HS-5 (cell line): ENCODE measurements at places on chromosomes 5 and 9.

DNA sequence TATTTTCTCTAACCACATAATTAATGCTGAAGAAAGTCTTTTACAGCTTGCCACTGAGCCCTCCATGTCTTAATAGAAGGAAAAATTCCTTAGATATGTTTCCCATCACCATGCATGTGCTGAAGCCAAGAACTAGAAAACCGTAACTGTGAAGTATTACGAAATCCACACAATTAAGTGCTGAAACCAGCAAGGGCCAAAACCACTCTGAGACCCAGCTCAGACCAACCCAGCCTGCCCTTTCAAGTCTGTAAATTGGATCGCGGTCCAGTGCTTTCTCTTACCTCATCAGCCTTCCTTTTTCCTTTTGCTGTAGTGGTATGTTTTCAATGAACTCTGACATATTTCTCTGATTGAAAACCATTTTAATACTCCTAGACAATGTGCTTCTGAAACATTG lies 26.3 kb downstream of the SEMA5A start:
- DNase-seq: no peak

DNA sequence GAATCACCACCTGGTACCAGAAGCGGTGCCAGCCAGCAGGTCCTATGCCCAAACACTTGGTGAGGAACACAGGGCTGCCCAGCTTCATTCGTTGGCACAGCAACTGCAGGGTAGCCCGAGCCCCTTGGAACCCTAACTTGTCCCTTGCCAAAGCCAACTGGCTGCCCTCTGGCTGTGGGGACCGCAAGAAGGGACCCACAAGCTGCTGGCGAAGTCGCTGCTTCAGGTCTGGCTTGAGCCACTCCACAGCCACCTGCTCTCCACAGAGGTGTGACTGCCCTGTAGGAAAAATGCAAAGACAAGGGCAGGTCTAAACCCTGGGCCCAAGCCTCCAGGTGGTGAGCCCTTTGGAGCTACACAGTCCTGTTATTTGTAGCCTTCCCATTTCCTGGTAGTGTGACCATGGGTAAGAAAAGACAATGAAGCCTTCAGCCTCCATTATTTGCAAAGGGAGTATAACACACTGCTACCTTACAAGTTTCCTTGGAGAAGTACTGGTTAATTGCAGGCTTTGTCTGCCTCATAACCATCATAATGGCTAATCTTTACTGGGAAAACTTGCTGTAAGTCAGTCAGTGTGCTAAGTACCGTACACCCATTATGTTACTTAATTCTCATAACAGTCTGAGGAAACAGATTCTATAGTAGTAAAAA lies 1.8 kb downstream of the DND1 start:
- DNase-seq: no peak

GRCh38 chr5:126981222-126981621 lies 49.1 kb downstream of the MARCHF3 start:
- no peak for DNase-seq

DNA sequence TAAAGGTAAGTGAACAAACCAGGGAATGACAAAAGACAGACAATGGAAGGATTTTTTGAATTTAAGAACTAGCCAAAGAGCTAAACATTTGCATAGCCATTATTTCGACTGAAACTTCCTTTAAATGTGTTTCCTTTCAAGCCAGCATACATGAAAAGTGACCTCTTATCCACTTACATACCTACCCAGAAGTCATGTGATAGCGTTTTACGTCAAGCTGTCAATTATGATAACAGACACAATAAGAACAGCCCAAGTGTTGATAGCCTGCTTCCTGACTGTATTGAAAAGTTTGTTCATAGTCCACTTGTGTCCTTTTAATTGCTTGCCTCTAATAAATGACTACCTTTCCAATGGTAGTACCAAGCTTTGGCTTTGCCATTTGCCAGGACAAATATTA lies 206.0 kb downstream of the NFIB start:
- no peak for DNase-seq

DNA sequence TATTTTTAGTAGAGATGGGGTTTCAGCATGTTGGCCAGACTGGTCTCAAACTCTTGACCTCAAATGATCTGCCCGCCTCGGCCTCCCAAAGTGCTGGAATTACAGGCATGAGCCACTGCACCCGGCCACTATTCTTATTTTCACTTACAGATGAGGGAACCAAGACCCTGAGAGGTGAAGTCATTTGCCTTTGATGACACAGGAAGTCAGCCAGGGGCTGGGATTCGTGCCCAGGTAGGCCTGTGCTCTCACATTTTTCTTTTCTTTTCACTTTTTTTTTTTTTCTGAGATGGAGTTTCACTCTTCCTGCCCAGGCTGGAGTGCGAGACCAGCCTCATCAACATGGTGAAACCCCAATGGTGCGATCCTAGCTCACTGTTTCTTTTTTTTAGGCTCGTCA lies 22.2 kb downstream of the ENG start:
- DNase-seq: no peak

- no peak for DNase-seq
Observed at GRCh38 chr5:81389025-81389424, 4.9 kb downstream of the ACOT12 start.

DNA sequence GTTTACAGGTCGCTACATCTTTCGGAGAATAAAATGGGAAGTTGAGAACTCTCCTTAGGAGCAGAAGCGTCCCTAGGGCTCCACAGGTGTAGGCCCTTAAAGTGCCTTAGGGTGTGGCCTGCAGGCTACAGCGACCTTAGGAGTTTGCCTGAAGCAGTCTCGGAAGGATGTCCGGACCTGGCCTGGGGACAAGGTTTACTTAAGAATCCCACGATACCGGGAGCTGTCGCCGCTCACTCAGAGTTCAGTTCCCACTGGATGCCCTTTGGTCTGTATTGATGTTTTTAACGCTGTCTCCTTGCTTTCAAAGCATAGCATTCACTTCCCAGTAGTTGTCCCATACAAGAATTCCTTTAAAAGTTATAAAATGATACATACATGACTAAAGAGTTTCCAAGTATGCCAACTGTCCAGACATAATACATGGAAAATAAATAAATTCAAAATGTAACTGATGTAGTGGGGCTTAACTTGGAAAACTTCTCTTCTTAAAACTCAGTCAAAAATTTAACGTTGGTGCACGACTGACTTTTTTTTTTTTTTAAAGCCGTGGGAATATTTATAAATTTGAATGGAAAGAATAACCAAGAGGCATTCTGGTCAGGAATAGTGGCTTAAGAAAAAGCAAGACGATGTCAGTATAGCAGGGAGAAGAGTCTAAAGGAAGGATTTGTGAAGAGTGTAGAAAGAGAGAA lies 848 bp downstream of the RAD50 start:
- peak; percentile 10 for DNase-seq

- DNase-seq: peak; percentile 89
Observed at GRCh38 chr5:134439210-134439654, 27.6 kb upstream of the CDKN2AIPNL start.

DNA sequence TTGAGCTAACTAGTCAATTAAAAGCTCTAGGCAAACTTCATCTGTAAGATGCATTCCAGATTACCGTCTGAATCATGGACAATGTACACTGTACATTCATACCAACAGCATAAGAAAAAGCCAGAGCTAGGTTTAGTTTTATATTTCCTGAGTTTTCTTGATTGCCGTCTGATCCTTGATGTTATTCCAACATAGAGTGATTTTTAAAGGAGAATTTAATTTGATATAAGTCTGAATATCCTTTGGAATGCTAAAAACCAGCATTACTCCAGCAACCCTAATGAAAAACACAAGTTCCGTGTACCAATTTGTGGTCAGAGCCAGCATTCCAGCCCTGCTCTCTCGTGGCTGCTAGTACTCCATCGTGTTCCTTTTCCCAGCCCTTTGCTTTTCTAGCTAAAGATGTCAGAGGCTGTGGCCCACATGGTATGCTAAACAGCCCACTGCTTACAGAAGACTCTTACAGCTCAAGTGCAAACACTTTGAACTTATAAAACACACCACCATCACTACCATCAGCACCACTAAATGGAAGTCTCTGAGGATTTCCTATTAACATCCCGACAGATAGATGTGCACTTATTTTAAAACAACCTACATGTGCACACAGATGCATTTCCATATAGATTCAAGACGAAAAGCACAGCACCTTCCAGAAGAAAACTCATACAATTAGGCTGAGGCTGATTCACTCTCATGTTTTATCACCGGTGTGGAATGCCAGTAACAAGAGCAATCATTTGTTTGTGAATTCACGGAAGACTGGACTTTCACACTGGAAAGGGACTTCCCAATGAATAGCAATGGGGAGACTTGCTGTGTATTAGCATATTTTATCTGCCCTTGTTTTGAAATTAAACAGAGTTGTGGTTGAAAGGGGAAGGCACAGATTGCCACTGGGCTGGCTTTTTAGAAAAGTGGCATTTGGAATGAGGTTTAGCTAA lies 246.9 kb upstream of the GAS1 start:
- DNase-seq: peak; percentile 57

DNA sequence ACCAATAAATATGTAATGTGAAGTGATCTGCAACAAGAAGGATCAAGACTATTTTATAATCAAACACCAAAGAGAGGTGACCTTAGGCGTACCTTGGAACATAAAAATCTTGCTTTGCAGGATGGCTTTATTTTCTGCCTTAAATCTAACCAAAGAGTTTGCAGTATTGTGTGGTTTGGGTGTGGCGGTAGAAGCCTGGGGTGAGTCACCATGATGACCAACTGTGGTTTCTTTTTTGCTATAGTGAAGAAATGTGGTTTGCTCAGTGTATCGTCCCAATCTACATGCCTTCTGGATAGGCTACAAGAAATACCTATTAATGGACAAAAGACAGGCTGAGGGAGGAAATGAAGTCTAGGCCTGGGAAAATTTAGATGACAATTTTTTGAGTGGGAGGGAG lies 5.1 kb upstream of the CAST start:
- DNase-seq: peak; percentile 88

GRCh38 chr9:76245518-76245917 lies 148.7 kb downstream of the RFK start:
- DNase-seq: no peak

DNA sequence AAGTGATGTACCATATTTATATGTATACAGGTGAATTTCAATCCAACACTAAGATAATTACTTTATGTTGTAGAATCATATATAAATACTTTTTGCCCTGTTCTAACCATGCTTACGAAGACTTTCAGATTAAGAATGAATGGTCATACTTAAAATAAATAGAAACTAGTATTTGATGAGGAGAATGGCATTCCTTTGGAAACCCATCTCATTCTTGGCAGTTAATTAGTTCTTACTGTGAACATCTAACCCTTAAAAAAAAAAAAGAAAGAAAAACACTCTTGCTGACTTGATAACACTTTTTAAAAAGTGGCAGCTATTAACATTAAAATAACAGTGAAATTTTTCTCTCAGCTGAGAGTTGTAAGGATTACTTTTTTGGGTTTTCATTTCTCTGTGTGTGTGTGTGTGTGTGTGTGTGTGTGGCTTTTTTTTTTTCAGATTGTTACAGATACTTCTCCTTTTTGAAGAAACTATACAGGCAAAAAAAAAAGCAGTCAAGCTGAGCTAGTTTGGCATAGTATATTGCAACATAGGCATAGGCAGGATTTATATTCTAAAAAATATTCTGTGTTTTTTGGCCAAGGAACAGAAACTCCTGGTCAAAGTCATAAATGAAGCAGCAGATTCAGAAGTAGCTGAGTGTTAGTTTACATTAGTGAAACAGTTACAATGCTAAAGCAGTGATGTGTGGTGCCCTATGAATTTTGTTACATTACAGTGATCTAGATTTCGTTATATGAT lies 163.5 kb downstream of the CD180 start:
- DNase-seq: no peak
